Brain microvascular endothelial cell (primary cell): ENCODE measurements at places on chromosomes 16 and 17.
A peak's percentile ranks its signal among the peaks of the same experiment; 100 is the strongest.

DNA sequence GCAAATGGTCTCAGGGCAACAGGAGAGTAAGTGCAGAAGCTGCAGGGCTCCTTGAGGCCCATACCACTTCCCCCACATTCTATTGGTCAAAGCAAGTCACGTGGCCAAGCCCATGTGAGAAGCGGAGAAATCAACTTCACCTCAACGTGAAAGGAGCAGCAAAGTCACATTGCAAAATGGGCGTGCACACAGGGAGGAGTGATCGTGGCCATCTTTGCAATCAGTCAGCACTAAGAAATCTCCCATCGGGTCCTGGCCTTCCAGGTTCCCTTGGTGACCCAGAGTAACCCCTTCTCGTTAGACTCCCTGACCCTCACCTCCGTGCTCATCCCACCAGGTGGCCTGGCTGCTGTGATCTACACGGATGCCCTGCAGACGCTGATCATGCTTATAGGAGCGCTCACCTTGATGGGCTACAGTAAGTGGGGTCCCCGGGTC, 38.0 kb downstream of the SLC5A11 start:
- no peak for DNase-seq

GRCh38 chr17:50009282-50009681, 14.3 kb upstream of the DLX3 start:
- no peak for DNase-seq

- peak; percentile 45 for DNase-seq
Measured at GRCh38 chr16:57091200-57091974, 996 bp upstream of the CPNE2 start.

DNA sequence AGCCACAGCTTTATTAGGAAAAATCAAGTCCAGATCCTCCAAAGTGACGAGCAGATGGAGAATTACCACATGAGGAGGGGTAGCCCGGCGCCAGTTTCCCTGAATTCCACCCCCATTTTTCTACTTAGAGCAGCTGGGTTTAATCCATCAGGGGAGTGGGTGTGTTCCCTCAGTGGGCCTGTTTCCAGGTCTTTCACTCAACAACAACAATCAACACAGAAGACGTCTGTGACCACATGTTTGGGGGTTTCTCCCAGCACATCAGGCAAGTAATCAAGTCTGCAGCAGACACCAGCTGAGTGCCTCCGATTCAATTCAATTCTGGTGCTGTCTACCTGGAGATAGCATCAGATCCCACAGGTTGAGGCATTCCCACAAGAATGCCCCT, 6.8 kb downstream of the SLC6A2 start:
- DNase-seq = no peak

GRCh38 chr17:80827646-80828643, 163.7 kb upstream of the CHMP6 start:
- DNase-seq = no peak

GRCh38 chr17:44541884-44542581, 15.3 kb upstream of the FZD2 start:
- DNase-seq = no peak

- no peak for DNase-seq
Measured at GRCh38 chr17:39812466-39812865, 51.6 kb downstream of the IKZF3 start.

DNA sequence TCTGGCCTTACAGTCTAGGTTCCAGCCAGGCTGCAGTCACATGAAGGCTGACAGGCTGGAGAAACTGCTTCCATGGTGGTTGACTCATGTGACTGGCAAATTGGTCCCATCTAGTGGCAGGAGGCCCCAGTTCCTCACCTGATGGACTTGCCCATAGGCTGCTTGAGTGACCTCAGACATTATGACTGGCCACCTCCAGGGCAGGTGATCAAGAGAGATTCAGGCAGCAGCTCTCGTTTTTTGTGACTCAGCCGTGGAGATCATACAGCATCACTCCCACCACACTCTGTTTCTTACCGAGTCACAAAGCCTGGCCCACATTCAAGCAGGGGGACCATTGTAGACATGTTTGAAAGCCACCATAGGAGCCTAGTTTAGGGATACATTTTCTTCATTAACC, 34.5 kb downstream of the SIAH1 start:
- no peak for DNase-seq

- no peak for DNase-seq
Measured at GRCh38 chr16:11066261-11066870, 122.0 kb downstream of the CLEC16A start.

GRCh38 chr17:33401249-33401648, 108.2 kb upstream of the ASIC2 start:
- DNase-seq = no peak

- no peak for DNase-seq
Measured at GRCh38 chr17:44927696-44928095, 12.4 kb upstream of the GFAP start.

GRCh38 chr17:77407321-77408277, 266.8 kb downstream of the SEC14L1 start:
- no peak for DNase-seq

DNA sequence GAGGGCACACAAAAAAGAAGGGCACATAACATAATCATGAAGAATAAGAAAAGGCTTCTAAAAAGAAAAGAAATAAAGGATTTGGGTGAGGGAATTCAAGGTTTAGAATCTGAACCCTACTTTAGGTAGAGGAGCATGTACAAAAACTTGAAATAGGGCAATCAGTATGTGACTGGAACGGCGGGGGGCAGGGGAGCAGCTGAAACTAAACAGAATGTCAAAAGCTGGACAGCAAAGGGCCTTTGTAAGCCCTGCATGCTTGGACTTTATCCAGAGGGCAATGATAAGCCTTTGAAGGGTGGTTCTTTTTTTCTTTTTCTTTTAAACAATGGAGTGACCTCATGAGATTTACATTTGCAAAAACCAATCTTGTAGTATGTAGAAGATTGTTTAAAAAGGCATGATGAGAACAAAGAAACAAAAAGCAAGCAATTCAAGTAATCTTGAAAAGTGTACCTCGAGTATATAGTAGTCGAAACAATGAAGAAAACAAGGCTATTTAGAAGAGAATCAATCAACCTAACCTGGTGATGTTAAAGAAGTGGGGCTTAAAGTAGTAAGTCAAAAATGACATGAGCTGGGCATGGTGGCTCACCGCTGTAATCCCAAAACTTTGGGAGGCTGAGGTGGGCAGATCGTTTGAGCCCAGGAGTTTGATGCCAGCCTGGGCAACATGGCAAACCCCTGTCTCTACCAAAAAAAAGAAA, 46.7 kb upstream of the ANKFY1 start:
- DNase-seq = no peak

DNA sequence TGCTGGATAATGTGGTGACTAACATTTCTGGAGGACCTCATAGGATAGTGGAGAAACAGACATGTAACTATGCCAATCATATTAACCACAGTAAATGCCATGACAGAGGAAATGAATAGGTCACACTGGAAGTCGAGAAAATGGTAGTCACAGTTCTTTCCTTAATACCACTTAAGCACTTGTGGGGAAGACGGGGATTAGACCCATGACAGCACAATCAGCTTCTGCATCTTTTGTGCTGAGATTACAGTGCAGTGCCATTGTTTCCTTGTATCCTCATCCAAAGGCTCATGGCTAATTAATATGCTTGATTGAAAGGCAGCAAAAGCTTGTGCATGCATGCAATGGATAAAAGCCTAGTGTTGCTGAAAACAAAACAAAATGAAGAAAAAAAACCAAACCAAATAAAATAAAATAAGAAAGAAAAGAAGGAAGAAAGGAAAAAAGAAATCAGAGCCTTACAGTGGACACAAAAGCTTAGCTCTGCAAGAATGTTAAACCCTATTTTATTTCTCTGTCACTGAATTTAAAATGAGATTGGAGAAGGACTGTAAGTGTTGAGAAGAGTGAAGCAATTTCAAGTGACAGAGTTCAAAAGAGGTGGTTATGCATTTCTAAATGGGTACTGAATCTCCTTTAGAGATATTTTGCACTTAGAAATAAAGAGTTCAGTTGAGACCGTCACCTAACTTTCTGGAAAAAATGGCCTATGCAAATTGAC, 1011.9 kb downstream of the CDH8 start:
- no peak for DNase-seq

DNA sequence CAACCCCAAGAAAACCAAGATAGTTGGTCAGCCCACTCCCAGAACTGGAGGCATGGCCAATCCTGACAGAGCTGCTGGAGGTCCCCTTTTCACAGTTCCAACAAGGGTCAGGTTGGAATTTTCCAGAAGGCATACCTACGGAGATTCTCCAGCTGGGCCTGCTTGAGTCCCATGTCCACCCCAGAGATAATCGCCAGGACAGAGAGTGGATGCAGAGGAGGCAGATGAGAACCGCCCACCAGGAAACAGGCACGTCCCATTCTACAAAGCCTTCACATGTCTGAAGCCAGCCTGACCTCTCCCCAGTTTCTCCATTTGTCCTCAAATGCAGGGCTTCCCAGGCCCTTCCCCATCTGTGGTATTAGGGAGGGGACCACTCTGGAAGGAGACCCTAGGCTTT, 47.4 kb upstream of the SMURF2 start:
- no peak for DNase-seq

- peak; percentile 39 for DNase-seq
Measured at GRCh38 chr16:87127061-87127765, 190.0 kb downstream of the C16orf95 start.

DNA sequence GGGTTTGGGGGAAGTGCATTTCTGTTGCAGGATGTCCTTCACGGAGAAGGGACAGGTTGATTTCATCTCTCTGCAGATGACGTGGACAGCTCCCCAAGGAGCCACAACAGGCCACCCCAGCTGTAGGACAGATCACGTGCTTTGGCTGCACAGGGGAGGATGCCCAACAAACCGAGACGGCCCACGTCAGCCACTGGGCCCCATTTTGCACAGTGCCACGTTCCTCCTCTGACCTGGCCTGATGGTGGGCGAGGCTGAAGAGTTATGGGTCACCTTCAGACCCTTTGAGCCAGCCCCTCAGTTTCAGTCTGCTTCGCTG, 9.0 kb upstream of the RHBDL3 start:
- no peak for DNase-seq

GRCh38 chr16:68470461-68471150, 22.3 kb upstream of the SMPD3 start:
- DNase-seq = no peak

DNA sequence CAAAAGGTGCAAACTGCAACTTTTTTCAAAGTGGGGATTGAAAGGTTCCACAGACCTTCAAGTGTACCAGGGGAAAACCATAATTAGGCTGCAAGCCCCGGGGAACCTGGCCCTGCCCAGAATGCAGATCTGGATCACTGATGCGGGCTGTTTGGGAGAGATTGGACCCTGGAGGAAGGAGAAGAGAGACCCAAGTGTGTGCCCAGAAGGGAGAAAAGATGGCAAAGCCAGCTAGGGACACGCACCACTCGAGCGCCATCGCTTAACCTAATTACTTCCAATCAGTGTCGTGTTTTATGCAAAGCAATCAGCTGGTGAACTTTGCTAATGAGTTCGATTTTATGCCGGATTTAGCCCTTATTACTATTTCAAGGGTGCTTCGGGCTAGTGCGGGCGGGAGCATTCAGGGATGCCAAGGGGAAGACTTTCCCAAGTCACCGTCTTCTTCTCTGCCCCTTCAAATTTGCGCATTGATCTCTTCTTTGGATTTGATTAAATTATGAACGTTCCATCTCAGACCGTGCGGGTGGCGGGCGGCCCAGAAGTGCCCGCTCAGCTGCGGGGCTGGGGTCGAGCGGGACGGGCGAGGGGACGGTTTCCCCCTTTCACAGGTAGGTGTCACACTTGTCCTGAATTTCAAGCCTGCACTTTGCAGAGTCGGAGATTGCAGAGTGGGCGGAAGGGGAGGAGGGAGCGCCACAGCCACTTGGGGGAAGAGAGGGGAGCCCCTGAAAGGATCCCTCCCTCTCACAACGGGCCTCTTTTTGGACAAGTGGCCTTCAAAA, 4.0 kb downstream of the IRX5 start:
- no peak for DNase-seq

- no peak for DNase-seq
Measured at GRCh38 chr16:57759541-57760356, 24.2 kb downstream of the KATNB1 start.
